ENCODE measurements at places on chromosomes 1 and 21.

- DNase-seq: no peak
Observed at GRCh38 chr1:166136222-166136621, 30.6 kb downstream of the FAM78B start.

DNA sequence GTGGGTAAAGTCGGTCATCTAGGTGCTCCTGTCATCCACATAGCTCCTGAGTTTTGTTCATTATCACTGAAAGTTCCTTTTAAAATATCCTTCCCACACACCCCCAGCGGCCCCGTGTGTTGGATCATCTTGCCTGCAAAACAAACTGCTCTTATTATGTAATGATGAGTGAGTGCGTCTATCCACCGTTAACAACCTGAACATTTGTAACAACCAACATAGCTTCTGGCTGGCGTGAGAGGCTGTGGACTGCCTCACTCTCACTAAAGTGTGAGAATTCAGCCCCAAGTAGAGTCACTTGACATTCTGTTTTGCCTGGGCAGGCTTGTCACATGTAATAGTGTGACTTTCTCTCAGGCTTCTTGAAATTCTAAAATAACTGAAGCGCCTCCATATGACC is 14.5 kb upstream of the KCNA2 start:
- DNase-seq: no peak

- DNase-seq: no peak
Observed at GRCh38 chr1:4109628-4109940, 209.5 kb upstream of the C1orf174 start.

- no peak for DNase-seq
Observed at GRCh38 chr1:204487256-204487615, 7.4 kb downstream of the PIK3C2B start.

DNA sequence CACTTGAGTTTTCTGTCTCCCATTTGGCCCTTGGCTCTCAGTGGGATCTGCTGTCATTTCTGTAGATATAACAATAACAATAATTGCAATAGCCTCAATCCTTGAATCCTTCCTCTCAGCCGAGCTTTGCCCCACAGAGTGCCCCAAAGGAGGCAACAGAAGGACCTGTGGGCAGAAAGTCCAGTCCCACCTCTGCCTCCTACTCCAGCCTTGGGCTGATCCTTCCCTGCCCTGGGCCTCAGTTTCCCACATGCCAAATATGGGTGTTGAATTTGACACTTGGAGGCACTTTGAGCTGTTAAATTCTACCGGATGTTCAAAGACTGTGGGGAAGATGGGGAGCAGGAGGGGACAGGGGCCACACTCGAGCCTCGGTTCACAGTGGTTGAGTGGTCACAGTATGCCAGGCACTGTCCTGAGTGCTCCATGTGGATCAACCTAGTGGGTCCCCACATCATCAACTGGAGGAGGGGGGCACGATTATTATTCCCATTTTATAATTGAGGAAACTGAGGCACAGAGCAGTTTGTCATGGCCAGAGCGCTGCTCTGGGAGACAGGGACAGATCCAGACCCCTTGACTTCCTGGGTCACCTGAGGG is 307.1 kb downstream of the MATN1 start:
- peak; percentile 44 for DNase-seq

DNA sequence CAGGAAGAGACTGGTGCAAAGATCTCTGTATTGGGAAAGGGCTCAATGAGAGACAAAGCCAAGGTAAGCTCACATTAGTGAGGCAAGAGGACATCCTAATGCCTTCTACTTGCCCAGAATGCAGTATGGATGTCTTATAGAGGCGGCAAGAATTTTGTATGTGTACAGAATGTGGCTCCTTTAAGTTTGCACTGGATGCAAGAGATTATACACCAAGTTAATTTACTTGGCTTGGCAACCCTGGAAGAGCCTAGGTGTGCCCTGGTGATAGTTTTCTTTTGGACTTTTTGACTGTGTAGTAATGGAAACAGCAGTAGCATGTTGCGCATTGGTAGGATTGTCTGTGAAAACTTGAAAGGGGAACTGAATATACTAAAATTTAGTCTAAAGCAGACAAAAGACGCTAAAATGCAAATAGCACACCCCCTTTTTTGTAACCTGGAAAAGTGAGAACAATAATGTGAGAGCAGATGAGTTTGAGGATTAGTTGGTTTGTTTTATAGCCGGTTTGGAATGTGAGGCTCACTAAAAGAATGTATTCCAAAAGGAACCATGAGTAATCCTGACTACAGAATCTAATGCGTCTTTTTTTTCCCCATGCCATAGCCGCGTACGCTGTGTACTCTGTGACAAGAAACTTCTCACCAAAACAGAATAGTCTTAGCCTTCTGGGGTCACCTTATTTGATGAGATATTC is 18.1 kb downstream of the KHDRBS1 start:
- DNase-seq: no peak

DNA sequence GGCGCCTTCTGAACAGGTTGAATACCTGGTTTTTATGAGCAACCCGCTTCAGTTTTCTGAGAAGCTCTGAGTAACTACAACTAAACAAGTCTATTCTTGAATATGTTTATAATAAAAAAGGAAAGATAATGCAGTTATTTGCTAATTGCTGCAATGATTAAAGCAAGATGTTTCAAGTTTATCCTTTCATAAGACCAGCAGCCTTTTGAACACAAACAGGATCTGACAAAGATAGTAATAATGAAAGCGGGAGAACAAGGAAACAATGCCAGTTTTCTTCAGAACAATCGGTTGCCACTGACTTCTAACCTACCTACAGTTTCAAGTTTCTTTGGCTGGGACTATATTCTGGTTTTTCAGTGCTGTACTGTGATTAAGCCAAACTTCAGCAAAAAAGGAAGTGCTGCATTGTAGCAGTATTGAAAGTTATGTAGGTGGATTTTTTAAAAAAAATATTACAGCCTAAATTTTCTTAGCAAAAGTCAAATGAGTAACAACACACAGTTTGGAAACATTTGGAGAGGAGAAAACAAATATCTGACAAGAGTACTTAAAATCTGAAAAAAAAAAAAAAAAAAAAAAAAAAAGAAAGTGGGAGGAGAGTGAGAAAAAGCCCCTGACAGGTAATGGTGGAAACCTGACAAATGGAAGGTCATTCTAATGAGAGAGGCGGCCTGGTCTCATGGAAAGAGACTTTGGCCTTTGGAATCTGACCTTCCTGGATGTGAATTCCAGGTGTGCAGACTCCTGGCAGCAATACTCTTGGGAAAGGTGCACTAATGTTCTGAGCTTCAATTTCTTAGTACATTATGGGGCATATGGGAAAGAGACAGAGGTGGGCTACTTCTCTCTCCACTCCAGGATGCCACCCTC is 11.4 kb downstream of the KCNJ15 start:
- no peak for DNase-seq

DNA sequence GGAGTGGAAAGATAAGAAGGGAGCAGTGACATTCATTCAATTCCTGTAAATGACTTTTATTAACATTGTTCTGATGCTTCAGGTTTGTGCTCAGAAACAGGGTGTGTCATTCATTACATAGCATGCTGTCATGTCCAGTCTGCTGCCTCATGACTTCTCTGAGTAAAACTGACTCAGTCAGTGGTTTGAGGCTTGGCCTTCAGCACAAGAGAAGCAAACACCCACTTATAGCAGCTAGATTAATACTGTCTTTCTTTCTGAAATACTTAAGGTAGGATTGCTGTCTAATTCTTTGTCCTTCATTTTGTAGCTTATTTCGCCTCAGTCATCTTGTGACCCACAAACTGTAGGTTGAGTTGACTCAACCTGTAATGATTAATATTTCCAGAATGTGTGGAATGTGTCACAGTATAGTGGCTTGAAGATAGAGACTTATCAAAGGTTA is 32.9 kb downstream of the RASAL2 start:
- DNase-seq: no peak

DNA sequence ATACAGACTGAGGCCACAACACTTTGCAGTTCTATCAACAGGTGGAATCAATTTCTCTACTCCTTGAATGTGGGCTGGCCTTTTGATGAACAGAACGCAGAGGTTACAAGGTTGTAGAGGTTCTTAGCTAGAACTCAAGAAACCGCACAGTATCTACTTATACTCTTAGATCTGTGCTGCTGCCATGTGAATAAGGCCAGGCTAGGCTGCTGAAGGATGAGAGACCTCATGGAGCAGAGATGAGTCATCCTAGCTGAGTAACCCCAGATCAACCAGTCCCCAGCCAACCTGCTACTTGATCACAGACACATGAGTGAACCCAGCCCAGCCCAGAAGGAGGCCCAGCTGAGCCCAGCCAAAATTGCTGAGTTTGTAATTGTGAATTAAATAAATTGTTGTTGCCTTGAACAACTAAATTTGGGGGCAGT is 35.3 kb upstream of the BCAR3 start:
- DNase-seq: no peak

- no peak for DNase-seq
Observed at GRCh38 chr1:157404063-157404501, 148.2 kb downstream of the FCRL5 start.

- no peak for DNase-seq
Observed at GRCh38 chr1:182196897-182197870, 135.7 kb upstream of the ZNF648 start.

DNA sequence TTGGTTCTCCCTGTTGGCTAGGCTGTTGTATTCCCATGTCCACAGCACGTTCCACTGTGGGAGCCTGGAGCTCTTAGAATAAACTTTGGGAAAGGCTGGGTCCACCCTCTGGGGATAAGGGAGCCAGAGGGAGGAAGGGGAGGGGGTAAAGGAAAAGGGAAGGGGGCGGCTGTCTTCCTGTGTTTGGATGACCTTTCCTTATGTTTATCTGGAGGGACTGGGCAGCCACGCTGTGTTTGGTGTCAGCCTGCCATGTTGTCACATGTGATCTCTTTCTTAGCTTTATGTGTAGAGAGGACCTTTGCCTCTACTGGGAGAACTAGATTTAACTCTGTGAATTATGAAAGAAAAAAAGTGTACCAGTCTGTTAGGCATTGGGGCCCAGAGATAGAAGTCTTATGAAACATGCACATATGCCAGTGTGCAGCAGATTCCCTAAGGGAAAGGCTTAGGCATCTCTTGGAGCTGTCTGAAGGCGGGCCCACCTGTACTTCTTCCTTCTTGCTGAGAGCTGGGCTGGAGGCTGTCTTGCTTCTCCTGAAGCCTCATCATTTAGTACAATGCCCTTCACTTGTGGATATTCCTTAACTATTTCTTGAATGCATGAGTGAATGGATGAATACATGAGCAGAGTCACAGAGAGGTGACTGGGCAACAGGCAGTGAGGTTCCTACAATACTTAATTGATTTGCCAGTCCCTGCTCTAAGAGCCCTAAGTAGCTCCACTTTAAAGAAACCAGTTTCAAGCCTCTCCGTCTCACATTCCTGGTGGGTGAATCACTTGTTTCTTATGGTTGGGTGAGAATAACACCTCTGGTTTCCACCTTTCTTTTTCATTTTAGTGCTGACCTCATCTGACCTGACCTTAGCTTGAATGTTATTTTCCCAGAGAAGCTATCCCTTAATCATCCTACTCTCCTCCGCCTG is 62.5 kb upstream of the ARHGAP29 start:
- DNase-seq: no peak

DNA sequence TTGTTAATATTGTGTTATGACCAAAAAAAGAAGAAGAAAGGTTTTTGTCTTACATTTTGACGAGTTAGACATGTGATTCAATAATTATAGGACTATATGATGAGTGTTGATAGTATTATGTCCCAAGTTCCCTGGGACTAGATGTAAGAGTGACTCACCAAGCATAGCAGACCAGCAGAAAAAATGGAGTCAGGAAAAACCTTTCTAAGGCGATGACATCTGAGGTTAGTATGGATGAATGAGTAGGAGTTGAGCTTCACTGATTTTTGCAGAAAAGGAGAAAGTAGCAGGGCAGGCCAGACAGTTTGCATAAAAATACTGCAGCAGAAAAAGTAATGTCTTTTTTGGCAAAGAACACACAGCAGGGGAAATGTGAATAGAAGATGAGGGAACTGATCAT is 1041.3 kb upstream of the ADGRL4 start:
- no peak for DNase-seq

DNA sequence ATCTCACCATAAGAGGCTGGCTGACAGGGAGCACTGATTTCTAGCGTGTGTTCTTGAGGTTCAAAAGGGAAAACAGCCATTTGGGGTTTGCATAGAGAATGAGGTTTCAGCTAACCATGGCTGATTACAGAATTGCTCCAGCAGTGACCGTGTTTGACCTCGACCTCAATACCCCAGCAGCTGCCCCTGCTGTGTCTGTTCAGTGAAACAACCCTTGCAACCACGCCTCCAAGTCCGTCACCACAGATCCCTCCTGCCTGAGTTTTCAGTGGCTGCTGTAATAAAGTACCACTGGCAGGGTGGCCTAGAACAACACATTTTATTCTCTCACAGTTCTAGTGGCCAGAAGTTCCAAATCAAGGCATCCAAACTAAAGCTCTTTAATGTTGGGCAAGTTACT is 147.7 kb downstream of the HUNK start:
- no peak for DNase-seq

DNA sequence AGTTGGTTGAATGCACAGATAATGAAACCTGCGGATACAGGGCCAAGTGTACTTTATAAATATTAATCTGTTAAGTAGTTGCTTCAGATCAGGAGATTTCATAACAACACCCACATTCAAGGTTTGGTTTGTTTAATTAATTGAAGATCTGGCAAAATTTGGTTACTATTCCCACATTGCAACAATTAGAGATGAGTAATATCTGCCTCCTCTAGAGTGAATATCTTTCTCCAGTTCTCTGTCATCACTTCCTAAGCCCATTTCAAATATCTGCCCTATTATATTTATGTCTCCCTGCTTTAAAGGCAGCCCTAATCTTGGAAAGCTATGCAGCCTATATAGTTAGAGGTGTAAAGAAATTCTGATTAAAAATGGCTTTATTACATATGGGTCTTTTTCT is 61.4 kb downstream of the PPP2R5A start:
- no peak for DNase-seq

GRCh38 chr1:224851848-224852261 is 77.6 kb upstream of the DNAH14 start:
- DNase-seq: no peak

GRCh38 chr21:44848821-44849521 is 24.5 kb downstream of the PTTG1IP start:
- DNase-seq: no peak

GRCh38 chr1:87853576-87854351 is 525.1 kb downstream of the LMO4 start:
- no peak for DNase-seq

Measured in type B pancreatic cell (in vitro differentiated cells).